ENCODE measurements at places on chromosomes 7 and 10.

GRCh38 chr7:41491883-41492471 lies 210.9 kb downstream of the INHBA start:
- DNase-seq = no peak

DNA sequence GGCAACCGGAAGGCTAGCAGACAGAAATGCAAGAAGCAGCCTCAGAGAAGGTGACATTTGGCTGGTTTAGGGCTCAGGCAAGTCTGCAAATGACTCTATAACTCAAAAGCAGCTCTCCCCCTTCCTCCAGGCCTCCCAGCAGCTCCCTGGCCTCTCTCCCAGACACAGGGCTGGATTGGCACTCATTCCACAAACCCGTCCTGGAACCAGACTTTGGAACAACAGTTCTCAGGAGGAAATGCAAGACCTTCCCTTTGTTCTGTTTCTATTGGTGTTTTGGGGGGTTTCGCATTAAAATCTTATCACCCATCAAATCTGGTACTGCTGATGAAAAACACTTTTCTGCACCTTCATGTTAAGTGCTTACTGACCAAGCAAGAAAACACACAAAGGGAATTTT lies 40.3 kb upstream of the EFCAB10 start:
- no peak for DNase-seq

- DNase-seq = no peak
These were observed 514 bp downstream of the RADIL start for GRCh38 chr7:4883033-4883371.

DNA sequence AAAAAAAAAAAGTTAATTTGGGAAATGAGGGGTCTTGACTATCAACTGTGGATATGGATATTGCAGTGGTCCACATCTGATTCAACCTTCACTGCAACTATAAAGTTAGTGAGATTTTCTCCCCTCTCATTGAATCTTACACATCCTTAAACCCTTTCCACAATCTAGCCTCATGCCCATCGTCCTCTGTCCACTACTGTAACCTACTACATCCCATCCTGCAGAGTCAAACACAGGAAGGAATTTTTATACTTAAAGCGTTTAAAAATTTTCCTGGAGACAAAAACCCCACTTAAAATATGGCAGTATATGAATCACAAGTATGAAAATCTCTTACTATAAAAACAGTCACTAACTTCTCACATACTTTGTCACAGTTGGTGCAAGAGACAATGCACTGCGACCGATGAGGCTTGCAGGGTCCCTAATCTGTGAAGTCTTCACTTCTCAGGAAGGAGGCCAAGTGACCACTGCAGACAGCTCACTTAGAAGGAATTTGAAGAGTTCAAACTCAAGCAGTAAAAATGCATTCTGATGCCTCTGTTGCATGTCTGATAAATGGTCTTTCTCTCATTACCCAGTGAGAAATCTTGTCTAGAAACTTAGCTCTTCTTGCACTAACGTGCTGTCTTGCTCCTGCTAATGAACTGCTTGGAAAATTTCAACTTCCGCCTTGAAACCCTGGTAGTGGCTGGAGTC lies 50.3 kb upstream of the ST8SIA6 start:
- no peak for DNase-seq

DNA sequence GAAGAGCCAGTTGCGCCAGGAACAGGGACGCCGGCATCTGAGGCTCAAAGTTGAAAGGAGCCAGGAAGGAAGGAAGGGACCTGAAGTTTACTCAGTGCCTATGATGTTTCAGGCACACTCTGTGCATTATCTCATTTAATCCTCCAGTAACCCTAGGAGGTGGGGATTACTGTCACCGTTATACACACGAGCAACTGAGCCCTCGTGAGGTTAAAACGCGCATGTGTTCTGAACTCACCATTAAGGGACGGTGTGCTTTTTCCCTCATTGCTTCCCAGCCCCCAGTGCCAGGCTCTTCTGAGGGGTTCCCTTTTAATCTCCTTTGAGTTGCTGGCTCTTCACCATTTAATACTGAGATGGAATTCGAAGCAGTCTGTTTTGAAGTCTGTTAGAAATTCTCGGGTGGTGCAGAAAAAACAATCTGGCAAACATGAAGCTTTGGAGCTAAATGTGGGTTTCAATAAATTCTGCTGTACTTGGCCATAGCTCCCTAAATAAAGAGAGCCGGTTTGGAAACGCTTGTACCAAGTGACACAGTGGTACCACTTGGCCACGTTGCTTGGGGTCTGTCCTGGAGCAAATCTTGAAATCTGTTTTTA lies 102.2 kb downstream of the TAX1BP1 start:
- DNase-seq = no peak

DNA sequence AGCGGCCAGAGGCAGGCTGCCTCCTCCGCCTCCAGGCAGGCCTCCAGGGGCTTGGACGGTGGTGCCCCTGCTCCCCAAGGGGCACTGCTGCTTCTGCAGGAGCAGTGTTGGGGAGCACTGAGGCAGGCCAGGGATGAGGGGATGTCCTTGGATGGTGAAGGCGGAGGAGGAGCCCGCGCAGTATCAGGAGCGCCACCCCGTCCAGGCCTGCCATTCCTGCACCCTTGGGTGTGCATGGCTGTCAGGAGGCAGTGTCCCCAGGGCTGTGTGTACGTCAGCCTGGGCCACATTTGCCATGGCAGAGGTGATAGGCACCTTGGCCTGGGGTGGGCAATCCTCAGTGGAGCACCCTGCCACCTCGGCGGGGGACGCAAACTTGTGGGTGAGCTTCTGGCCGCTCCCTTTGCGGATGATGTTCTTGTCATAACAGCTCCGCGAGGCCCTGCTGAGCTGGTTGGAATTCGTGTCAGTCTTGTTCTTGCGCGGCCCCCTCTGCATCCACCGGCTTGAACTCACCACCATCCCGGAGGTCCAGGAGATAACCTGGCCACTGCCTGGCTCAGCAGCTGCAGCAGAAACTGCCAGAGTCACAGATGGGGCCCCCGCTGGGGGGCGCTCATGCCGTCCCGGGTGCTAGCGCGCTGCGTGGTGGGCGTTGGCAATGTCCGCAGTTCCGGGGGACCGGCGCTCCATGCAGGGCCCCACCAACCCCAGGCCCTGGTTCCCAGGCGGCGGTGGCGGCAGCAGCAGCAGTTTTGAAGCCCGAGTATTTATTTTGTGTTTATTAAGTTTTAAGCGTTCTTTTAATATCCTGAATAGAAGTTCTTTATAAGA lies 182.3 kb upstream of the ADCY1 start:
- no peak for DNase-seq

All from CD4-positive, alpha-beta T cell treated with Interleukin-2 at 100 ng/mL for 4 hours (primary cell).